ENCODE measurements at places on chromosomes 12 and 14.
A peak's percentile ranks its signal among the peaks of the same experiment; 100 is the strongest.

DNA sequence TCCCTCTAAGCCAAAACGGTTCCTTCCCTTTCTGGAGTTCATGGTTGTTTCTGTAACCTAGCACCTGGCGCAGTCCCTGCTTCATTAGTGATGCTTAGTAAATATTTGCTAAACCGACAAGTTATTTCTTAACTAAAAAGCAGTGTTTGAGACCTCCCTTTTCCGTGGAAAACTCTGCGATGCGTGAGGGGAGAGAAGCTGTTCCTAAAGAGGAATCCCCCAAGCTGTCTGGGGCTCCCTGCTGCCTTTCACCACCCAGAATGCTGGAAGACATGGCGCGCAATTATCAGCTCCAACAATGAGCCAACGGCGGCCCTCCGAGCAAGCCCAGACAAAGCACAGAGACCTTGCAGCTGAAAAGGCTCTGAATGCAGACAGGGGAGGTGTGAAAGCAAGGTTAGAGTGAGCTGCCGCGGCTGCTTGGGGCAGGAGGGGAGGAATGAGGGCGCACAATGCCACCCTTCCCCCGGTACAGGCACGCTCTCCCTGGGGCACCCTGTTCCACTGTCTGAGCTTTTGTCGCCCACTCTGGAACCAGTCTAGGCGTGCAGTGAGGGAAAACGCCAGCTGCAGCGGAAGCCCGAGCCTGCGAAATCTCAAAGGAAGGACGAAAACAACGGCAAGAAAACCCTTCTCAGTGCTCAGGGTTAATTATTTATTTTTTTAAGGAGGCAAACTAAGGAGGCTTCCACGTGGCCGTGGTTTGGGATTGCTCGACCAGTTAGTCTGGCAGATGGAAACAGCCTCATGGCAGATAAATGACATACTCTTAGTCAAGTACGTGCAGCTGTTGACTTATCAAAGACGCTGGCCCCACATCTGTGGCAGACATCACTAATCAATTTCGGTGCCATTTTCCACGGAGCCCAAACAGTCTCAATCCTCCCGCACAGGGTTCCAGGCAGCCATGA is 66.3 kb downstream of the RBM19 start:
- DNase-seq = no peak

DNA sequence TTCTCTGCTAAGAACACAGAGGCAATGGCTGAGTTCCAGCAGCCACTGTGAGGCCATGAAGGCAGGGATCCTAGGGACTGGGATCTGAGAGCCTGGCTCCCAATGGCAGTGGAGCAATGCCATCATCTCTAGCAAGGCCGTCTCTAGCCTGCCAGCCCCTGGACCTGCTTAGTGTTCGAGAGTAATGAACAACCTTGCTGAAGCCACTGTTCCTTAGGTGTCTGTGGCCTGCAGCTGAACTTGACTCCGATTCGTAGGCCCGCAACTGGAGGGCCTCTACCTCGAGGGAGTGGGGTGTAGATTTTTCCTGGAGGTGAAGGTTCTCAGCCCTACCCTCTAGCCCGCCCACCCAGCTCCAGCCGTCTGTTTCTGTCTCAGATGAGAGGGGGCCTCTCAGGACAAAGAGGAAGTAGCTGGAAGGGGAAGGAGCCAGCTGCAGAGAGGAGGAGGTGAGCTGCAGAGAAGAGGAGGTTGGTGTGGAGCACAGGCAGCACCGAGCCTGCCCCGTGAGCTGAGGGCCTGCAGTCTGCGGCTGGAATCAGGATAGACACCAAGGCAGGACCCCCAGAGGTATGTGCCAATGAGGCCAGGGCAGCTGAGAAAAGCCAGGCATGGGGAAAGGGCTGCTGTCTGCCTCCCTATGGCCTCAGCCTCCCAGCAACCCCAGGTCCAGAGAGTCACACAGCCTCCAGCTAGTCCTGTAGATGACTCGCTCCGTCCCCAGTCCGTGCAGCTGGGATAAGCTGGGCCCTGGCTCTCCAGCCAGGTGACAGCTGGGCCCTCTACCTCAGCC is at the start of gene PLD4:
PLD4 (plus strand) TSS at position 459 of the 793 bp plus-strand sequence. CDS start 2,262 bp downstream, outside the sequence.
- peak; percentile 35 for DNase-seq

- no peak for DNase-seq
These were observed 727 bp downstream of the LDHB start for GRCh38 chr12:21656905-21657325.

DNA sequence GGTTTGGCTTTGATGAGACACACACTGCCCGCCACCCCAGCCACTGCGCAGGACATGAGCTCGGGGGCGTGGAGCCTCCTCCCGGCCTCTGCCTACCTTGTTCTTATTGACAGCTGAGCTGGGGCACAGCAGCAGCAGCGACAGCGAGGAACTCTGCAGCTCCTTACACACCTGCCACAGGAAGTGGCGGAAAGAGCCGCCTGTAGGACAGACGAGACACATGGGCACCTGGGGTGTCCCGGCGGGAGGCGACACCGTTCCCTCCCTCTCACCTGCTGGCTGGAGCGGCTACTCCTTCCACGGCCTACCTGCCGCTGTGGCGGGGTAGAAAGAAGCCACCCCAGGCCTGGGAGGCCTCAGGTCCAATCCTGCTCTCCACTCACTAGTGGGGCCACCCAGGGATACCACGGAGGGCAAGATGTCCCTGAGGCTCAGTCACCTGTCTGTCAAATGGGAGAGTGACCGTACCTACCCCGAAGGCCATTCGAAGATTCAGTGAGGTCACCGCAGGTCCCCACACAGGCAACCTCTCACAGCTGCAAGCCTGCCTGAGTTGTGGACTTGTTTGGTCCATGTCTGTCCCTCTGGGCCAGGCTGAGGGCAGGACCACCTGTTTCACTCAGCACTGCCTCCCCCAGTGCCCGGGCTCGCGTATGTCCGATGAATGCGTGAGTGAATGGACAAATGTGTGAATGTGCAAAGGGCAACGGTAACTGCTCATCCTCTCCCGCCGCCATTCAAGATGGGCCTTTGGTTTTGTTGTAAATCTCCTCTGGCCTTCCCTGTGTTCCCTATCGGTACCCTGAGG is 42.6 kb downstream of the TRAFD1 start:
- DNase-seq = peak; percentile 61

DNA sequence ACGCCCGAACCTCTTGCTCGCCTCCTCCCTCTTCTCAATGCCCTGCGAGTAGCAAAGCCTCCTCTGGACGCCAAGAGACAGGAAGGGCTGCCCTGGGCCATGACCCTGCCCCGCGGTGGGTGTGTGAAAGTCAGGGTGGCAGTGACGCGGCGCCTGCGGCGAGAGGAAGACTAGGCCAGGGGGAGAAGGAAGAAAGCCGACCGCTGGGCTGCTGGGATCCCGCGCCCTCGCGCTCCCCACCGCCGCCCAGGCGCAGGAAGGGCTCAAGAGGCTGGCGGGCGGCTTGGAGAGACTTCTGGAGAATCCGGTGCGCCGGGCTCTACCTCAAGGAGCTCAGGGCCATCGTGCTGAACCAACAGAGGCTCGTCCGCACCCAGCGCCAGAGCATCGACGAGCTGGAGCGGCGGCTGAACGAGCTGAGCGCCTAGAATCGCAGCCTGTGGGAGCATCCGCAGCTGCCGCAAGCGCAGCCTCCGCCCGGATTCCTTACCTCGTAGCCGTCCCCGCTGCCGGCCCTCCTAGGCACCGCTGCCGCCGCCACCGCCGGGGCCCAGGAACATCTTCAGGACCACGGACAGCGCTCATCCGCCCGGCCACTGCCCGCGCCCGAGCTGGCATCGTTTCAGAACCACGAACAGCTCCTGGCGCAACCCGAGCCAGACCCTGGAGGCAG is 105.0 kb upstream of the PRB2 start:
- DNase-seq = peak; percentile 94

DNA sequence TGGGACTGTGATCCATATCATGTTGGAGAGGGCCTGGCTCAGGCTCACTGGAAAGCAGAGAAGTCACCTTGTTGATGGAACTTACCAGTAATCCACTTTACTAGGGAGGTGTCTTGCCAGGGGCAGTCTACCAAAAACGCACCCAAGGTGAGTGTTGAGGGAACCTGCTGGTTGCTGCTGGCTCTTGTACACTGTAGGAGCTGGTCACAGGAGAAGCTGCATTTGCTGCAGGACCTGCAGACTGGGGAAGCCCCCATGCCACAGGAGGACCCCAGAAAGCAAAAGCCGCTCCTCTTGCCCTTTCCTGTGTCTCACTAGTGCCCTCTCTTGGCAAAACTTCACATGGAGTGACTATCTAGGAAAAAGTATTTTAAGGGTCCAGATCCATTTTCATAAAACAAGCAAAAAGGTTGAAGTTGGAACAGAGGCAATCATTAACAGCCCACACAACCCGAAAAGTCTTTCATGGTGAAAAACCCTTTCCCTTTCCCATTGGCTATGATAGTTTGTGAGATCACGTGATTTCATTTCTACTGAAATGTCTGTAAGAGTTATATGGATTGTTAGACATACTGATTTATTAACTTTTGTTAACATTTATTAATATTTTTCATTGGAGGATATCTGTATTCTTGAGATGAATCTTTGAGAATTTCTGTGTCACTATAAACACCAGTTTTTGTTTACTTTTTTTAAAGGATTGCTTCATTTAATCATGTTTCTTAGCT is 59.2 kb downstream of the RASSF8 start:
- DNase-seq = peak; percentile 32

DNA sequence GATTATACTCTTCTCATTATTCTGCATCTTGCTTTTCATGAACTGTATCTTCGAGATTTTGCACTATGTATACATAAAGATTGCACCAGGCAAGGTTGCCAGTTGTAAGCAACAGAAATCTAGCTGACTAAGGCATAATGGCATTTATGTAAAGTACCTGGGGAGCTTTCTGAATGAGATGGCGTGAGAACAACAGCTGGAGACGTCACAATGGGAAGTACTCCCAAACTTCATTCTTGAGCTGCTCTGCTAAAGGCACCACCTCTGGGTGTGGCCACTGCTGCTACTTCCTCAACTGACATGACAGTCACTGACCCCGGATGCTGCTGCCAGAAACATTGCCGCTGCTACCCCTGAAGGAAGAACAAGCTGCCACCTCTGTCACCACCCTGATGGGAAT is 220.7 kb downstream of the NOVA1 start:
- DNase-seq = peak; percentile 16

- DNase-seq = peak; percentile 15
These were observed 29.2 kb downstream of the TMEM120B start for GRCh38 chr12:121741743-121742142.

DNA sequence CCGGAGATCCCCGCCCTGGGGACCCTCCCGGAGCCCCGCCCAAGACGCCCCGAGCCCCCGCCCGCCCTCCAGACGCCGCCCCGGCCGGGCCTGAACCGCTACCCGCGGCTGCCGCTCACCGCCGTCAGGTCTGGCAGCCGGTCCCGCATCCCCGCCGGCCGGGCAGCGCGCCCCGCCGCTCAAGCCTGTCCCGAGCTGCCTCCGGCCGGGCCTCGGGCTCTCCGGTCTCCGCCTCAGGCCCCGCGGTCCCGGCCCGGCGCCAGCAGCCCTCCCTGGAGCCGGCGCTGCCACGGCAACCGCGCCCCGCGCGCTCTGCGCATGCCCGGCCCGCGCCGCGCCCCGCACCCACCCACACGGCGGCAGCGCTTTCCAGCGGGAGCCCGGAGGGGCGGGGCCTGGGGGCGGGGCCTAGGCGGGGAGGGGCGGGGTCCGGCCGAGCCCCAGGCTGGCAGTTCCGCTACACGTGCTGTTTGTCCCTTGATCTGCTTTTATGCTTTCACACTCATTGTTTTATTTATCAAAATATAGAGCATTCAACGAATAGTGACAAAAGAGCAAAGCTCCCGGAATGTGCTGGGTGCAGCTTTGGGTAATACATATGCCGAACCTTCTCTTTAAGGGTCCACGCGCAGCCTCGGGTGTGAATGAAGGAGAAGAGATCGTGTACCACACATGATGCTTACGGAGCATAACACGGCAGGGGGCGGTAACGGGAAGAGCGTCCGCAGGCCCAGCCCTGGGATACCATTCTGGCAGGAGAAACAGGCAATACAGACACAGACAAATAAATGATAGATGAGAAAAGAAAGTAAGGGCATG is at the start of gene STX2:
STX2 (minus strand) TSS at position 300 of the 819 bp plus-strand sequence; CDS start at position 149, 151 bp downstream.
- peak; percentile 95 for DNase-seq

DNA sequence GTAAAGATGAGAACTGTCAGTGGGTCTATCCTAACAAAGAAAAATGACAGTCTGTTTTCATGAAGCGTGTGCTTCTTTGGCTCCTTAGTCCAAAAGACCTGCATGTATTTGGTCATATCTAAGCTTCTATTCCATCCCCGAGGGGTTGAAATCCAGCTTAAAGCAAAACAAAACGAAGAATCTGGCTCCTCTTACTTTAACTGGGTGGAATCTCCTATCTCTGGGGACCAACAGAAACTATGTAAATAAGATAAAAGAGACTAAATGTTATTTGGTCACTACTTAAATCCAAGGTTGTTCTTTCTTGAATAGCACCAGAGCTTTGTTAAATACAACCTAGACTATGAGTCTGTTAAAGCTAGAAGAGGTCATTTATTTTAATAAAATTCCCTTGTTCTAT is 9.4 kb downstream of the IGF1 start:
- no peak for DNase-seq

- DNase-seq = no peak
These were observed 15.2 kb upstream of the CLIP1 start for GRCh38 chr12:122437656-122438121.

GRCh38 chr12:103868215-103868614 is 27.2 kb upstream of the NT5DC3 start:
- DNase-seq = no peak

DNA sequence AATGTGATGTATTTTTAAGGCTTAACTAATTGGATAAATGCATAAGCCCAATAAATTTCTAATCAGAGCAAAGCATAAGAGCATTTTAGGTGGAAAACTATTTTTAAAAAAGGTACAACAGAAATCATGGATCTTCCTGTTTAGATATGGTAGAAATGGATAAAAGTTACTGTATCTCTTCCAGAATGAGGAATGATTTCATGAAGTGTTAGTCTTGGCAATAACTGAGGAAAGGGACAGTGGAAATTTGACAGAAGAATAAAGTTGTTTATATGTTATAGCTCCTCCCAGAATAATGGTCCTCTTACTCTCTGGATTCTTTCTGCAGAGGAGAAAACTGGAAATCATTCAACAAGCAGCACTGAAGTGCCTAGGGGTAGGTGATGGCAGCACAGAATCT is 32.4 kb upstream of the BMAL2 start:
- DNase-seq = no peak

- no peak for DNase-seq
These were observed 24.9 kb upstream of the CEBPE start for GRCh38 chr14:23143911-23144310.

GRCh38 chr14:90034835-90035525 is 26.8 kb upstream of the KCNK13 start:
- no peak for DNase-seq

GRCh38 chr12:121490401-121491281 is 90.2 kb downstream of the KDM2B start:
- no peak for DNase-seq

- DNase-seq = no peak
These were observed 60.2 kb downstream of the SINHCAF start for GRCh38 chr12:31265722-31266121.

DNA sequence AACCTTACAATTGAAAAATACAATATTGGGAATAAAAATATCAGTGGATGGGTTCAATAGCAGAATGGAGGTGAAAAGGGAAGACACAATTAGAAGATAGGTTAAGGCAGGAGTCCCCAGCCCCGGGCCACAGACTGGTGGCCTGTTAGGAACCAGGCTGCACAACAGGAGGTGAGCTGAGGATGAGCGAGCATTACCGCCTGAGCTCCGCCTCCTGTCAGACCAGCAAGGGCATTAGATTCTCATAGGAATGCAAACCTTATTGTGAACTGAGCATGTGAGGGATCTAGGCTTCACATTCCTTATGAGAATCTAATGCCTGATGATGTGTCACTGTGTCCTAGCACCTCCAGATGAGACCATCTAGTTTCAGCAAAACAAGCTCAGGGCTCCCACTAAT is 27.3 kb upstream of the ST8SIA1 start:
- DNase-seq = no peak

GRCh38 chr12:82600379-82600778 is 86.3 kb upstream of the TMTC2 start:
- no peak for DNase-seq

Measured in H7 (cell line).